NCI-H1417 treated with DMSO at 0.1 percent for 48 hours (cell line): ENCODE measurements at places on chromosomes 3 and 15.

DNA sequence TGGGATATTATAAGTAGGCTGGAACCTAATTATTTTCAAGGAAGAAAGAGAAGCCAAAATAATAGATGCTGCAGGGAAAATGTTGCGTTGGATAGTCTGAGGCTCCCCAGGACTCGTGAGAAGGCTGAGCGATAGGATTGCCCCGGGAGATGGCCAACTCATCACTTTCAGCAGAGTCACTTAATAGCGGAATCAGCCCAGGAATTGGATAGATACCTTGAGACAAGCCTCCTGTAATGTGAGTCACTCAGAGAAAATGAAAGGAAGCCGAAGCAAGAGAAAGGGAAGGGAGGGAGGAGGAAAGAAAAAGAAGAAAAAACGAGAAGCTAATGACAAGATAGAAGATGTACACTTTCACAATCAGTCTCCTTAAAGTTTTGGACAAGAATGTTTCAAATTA is 94.3 kb downstream of the SQOR start:
- DNase-seq, result no peak

DNA sequence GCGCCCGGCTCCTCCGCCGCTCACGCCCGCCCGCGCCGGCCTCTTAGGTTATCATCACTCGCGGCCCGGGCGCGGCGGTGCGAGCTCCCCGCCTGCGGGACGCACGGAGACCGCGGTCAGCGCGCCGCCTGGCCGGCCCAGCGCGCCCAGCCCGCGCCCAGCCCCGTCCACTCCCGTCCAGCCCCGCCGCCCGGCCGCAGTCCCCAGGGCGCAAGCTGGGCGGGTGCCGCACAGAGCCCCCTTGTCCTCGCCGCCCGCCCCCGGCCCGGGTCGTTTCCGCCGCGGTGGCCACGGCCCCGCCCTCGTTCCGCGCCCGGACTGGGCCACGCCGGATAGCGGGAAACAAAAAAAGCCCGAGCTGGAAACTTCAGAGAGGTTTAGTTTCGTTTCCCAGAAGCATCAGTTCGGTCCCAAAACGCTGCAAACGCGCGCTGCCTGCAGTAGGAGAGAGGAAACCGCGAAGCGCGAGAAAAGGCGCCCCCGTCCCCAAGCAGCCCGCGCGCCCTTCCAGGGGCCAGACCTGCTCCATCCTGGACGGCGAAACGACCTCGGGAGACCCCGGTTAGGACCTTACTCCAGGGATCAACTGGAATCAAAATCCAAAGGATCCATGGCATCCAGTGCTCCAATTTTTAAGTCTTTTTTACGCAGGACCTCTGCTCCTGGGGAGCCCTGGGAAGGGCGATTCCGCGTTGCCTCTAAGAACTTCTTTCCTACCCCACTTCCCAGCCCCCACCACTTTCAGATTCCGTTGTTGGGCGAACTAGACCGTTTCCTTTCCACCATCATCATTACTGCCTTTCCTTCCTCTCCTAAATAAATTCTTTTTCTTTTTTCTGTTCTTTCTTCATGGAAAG is at the start of gene ATP10A:
ATP10A (minus strand) TSS at position 217 of the 857 bp plus-strand sequence. CDS start 231 bp downstream, outside the sequence.
- no peak for DNase-seq

GRCh38 chr3:61893840-61894566 is 332.6 kb downstream of the PTPRG start:
- no peak for DNase-seq

DNA sequence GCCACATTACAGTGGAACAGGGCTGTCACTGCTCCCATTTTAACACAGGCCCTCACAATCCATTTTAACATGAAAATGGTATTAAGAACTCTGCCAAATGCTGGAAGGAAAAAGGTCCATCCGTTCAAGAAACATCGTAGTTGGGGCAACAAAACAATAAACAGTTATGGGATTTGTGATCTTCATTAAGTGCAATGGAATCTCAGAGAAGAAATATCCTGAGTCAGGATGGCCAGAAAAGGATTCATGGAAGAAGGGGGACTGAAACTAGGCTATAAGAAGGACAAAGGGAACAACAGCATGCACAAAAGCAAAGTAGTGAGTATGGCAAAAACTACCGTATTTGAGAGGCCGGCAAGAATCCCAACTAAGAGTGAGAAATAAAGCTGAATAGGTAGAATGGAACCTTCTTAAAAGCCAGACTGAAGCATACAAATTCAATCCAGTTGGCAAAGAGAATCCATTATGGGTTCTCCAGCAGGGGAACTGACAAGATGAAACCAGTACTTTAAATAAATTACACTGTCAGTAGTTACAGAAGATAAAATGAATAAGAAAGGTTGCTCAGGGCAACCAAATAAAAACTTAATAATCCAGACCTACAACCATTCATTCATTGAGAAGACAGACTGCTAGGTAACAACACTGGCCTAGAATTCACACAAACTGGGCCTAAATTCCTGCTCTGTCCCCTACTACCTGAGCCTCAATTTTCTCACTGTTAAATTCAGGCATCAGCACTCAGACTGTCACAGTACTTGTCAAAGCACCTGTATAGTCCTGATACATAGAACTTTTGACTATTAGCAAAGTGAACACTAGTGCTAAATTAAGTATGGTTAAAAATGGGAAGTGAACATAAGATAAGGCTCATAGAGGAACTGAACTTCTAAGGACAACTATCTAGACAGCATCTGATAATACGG is 6.3 kb downstream of the TBL1XR1 start:
- no peak for DNase-seq

DNA sequence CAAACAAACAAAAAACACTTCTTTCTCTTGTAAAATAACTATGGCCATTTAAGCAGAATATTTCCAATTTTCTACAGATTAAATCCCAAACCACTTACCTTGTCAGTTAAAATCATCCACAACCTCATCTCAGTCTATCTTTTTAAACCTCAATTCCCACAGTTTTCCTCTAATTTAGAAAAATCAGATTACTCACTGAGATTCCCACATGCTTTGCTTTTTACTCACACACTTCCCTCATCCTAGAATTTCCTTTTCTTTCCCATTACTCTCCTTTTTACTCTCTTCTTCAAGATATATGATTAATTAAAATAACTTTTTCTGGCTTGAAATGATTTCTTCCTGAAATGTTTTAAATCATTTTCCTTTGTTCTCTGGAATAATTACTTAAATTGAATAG is 790.7 kb downstream of the ROBO1 start:
- no peak for DNase-seq

GRCh38 chr3:193301433-193301832 is 60.4 kb downstream of the PLAAT1 start:
- no peak for DNase-seq
